Tibial nerve (tissue), 4 donors: ENCODE measurements at places on chromosomes 5 and 9. TPM values are rescaled to one million over a fixed set of nuclear protein-coding genes. Genes with fewer than 3 reads are reported as not detected.

The STK32A gene
- total RNA-seq, result 19.5 TPM

The SHISAL2B gene
- not detected for total RNA-seq

The FBLL1 gene
- total RNA-seq, result not detected

The DND1 gene
- total RNA-seq, result 2.7 TPM

The PCDHGA5 gene
- 13.2 TPM for total RNA-seq

The LHFPL2 gene
- 20.6 TPM for total RNA-seq

The PDE8B gene
- total RNA-seq, result 8.8 TPM

The TYRP1 gene
- total RNA-seq, result not detected

The PCDHGB7 gene
- total RNA-seq, result 18.0 TPM

- DNase-seq, result no peak
These were observed 39.4 kb downstream of the LYRM7 start for GRCh38 chr5:131210151-131210510.

GRCh38 chr5:173474881-173475287, 141.6 kb downstream of the BOD1 start:
- no peak for DNase-seq

DNA sequence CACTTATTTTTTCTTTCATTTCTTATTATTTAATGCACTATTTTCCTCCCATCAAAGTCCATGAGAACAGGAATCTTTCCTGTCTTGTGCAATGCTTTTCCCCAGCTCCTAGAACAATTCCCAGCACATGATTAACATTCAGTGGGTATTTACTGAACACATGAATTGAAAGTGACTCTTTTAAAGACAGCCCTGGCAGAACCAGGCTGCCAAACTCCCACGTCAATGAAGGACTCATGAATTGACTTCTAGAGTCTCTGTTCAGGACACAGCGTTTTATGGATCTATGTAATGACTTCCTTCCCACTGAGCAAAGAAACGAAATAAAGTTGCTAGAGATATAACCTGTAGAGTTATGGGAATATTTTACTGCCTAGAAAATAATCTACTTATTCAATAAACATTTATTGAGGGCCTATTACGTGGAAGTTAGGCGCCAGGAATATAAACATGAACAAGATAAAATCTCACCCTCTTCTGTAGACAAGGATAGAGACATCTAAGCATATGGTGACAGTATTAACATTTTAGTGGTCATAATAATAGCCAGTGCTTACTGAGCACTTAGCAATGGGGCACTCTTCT, 485.9 kb upstream of the KLF4 start:
- DNase-seq, result no peak

- DNase-seq, result no peak
These were observed 369.5 kb downstream of the PRELID2 start for GRCh38 chr5:145465474-145466263.

GRCh38 chr9:31232485-31232884, 1152.0 kb upstream of the ACO1 start:
- no peak for DNase-seq

DNA sequence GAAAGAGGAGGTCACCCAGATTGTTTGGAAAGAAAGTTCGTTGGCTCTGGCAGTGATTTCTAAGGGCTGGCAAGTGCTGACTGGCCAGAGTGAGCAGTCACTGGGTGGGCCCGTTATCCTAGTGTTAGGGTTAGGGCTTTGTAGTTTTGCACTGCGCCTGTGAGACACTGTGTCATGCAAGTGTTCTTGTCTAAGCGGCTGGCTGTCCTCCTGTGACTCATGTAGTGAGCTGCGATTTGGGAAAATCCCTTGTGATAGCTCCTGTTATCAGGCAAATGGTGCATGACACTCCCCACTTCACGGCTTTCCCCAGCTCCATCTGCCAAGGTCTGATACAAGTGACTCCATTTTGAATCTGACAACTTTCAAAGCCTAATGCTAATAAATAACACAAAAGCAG, 526.0 kb upstream of the ADAMTS16 start:
- DNase-seq, result no peak

GRCh38 chr9:98276907-98277469, 21.5 kb upstream of the TBC1D2 start:
- no peak for DNase-seq

GRCh38 chr5:171469326-171469725, 49.9 kb downstream of the FGF18 start:
- no peak for DNase-seq

- no peak for DNase-seq
These were observed 109.3 kb downstream of the ATPSCKMT start for GRCh38 chr5:10140195-10140973.

DNA sequence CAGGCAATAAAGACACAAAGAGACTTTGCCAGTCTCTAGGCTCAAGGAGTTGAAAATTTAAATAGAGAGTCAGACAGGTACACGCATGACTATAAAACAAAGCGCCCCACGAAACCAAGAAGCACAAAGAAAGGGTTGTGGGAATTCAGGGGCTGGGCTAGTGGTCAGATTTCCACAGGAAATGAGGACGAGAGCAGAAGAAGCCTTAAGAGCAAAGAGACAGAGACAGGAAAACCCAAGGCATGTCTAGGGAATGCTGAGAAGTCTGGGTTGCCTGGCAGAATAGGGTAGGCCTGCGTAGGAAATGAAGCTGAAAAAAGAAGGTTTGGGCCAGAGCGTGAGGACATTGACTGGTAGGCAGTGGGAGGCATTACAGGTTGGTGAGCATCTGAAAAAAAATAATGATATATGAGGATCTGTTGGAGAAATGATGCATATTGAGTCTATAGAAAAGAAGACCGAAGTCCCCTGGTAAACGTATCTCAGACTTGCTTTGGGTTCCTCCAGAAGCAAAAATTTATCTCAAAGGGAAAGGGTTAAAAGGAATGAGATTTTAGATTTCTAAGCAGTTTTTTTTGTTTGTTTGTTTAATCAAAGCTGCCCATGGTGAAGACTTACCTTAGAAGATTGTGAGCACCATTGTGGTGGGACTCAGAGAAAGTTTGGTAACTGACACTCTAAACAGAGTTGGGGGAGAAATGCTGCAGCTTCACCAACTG, 51.8 kb downstream of the SLC1A3 start:
- no peak for DNase-seq

GRCh38 chr9:87372356-87372851, 125.3 kb upstream of the DAPK1 start:
- DNase-seq, result no peak

DNA sequence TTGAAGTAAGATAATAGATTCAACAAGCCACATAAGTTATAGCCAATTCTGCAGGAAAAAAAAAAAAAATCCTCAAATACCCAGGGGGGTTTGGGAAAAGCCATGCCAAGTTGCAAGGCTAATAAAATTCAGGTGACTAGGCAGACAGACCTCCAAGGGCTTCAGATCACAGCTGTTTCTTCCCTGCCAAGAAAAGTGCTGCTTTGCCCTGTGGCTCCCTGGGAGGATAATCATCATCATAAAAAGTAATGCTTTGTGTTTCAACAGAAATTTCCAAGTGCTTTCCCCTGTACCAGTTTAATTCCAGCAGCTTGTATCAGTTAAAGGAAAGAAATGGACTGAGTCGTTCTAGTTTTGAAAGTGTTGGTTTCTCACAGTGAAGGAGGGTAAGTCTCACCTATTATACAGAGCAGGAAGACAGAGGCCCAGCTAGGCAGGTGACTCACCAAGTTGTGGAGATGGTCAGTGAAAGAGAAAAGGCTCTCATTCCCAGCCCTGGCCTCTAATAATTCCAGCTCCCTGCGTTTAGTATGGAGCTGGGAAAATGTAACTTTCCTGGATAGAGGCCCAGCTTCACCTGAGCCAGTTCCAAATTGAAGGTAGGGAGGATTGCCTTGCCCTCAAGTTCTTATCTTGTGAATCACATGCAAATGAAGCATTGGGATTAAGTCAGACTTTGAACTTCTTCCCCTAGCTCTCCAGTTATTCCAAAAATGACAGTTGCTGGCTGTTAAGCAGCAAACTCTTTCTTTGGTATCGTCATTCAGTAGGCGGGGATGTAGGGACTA, 263.4 kb downstream of the GRIA1 start:
- DNase-seq, result no peak

DNA sequence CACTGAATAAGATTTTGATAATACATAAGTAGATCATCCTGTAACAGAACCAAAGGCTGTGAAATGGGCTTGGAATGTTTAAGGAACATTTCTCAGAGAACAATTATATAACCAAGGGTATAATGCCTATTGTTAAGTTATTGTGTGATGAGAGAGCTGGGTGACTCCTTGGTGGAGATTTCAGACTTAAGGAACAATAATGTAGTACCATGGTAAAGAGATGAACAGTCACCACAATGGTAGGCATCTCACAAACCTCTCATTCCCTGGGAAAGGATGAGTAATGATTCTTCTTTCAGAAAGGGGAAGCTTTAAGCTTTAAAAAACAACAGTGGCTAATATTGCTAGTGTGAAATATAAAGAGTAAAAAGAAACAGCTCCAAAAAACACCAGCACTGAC, 147.4 kb downstream of the TRIM36 start:
- DNase-seq, result no peak

DNA sequence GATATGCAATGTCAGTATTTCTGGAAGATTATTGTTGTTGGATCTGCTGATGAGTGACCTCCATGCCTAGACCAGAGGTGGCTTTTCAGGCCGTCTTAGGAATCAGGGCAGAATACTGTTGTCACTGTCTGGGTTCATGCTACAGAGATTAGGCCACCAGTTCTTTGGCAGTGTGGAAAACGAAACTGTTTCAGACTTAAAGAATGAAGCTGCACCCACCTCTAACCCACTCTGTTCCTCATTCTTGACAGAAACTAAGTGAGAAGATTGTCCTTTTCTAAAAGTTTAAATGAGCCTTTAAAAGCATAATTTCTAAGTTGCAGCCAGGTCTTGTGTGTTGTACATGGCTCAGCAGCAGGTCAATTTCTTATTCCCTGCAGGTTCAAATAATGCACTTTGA, 444.3 kb downstream of the ENC1 start:
- DNase-seq, result no peak

DNA sequence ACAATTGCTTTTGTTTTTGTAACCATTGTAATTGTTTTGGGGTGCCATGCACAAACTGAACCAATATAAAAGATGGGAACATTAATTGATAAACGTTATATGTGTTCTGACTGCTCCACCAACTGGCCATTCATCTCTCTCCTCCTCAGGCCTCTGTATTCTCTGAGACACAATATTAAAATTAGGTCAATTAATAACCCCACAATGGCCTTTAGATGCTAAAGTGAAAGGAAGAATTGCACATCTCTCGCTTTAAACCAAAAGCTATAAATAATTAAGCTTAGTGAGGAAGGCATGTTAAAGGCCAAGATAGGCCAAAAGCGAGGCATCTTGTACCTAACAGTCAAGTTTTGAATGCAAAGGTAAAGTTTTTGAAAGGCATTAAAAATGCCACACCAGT, 448.4 kb upstream of the ITGA1 start:
- no peak for DNase-seq

DNA sequence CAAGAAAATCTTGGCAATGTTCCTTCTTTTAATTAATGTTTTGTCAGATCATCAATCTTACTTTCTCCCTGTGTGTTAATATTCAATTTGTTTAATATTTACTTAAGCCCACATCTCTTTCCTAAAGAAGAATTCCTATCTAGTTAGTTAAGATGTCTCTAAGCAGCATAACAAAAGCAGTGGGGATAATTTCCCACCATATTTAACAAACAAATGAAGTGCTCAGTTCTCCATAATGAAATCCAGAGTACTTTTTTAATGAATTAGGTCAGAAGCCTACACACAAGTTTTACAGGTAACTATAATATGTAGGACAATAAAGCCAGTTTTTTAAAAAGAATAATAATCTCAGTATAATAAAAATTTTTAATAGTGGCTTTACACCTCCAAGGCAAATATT, 1918.8 kb downstream of the EFNA5 start:
- no peak for DNase-seq

DNA sequence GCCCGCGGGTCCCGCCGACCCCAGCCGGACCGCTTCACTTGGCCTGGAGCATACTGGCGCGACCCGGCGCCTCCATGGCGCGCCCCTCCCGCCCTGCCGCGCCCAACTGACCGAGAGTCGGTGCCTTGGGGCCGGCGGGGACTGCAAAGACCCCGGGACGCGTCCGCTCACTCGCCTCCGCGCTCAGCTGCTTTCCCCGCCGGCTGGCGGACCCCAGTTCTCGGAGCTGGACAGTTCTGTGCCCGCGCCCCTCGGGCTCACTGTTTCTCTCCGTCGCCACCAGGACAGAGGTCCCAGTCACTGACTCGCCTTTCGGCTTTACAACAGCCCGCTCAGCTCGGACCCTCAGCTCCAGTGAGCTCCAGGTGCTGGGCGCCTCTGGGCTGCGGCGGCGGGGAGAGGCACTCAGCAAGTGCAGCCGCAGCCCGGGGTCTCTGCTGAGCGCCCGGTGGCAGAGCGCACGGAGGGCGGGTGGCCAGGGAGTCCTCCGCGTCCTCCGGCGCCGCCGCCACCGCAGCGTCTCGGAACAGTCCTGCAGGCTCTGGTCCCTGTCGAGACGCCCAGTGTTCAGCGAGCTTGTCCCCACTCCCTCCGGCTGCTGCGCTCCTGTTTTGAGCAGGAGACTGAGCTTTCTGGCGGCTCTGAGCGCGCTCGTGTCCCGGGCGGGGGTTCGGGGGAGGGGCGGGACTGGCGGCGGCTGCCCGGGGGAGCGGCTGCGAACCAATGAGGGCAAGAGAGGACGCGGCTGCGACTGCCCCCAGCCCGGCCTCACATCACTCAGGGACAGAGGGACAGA, at the start of gene SMIM32:
Gene SMIM32, minus strand, starts transcription at position 637 of the 796 bp plus-strand sequence. CDS start 638 bp downstream, outside the sequence.
- DNase-seq, result no peak

- DNase-seq, result no peak
These were observed 206.4 kb downstream of the C9orf50 start for GRCh38 chr9:129414377-129414992.

DNA sequence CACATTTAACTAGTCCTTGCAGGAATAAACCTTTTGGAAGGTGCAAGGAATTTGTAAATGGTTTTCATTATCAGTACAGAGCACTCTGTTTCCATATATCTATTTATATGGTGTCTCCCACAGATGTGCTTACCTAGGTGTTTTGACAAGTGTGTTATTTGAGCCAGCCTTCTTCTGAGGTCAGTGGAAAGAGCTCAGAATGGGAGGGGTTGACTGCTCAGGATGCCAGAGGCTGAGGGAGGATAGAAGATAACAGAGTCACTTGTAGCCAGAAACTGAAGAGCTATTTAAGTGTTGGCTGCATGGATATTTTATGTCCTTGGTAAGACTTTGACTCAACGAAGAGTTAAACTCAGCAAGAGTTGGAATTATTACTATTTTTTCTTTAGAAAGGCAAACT, 5.0 kb downstream of the CMYA5 start:
- DNase-seq, result no peak

GRCh38 chr5:88602584-88602983, 280.4 kb downstream of the MEF2C start:
- DNase-seq, result no peak
